ENCODE measurements at places on chromosomes 13 and 19.

DNA sequence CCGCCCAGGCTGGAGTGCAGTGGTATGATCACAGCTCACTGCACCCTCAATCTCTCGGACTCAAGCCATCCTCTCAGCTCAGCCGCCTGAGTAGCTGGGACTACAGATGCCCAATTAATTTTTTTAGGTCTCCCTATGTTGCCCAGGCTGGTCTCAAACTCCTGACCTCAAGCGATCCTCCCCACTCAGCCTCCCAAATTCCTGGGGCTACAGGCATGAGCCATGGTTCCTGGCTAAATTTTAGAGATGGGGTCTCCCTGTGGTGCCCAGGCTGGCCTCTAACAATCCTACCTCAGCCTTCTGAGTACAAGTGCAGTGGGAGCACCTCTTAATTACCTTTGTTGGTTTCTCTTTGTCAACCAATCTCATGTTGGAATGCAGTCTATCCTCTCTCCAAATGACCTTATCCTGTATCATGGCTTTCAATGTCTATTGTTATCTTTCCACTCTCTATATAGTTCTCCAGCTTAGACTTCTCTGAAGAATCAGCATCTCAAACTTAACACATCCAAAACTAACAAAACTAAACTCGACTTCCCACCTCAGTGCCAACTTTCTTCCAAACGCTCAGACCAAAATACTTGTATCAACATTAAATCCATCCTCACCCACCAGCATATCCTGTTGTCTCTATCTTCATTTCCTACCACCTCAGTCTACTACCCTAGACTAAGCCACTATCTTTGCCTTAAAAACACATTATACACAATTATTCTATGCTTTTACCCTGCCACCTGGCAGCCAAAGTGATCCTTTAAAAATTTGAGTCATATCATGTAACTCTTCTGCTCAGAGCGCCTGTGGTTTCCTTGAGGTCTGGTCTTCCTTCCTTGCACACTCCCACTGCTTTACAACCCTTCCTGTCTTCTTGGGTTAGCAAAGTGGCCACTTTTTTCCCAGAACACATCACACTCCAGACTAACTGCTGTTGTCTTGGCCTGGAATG is 6.7 kb downstream of the TPT1 start:
- DNase-seq: no peak

DNA sequence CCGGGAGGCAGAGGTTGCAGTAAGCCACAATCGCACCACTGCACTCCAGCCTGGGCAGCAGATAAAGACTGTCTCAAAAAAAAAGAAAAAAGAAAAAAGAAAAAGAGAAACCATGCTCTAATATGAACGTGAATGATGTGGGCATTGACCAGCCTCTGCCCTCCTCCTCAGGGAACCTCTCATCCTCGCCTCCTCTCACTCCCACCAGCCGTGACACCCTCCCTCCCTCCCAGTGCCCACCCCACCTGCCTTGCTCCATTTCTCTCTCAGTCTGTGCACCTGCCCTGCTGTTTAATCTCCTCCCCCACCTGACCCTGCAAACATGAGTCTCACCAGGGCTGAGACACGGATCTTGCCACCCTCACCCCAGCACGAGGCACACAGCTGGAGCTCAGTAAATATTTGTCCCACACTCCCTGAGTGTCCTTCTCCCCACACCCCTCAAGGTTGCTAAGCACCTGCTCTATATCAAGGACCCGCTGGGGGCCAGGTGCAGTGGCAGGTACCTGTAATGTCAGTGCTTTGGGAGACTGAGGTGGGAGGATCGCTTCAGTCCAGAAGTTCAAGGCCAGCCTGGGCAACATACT is 7.5 kb upstream of the BCAT2 start:
- no peak for DNase-seq

DNA sequence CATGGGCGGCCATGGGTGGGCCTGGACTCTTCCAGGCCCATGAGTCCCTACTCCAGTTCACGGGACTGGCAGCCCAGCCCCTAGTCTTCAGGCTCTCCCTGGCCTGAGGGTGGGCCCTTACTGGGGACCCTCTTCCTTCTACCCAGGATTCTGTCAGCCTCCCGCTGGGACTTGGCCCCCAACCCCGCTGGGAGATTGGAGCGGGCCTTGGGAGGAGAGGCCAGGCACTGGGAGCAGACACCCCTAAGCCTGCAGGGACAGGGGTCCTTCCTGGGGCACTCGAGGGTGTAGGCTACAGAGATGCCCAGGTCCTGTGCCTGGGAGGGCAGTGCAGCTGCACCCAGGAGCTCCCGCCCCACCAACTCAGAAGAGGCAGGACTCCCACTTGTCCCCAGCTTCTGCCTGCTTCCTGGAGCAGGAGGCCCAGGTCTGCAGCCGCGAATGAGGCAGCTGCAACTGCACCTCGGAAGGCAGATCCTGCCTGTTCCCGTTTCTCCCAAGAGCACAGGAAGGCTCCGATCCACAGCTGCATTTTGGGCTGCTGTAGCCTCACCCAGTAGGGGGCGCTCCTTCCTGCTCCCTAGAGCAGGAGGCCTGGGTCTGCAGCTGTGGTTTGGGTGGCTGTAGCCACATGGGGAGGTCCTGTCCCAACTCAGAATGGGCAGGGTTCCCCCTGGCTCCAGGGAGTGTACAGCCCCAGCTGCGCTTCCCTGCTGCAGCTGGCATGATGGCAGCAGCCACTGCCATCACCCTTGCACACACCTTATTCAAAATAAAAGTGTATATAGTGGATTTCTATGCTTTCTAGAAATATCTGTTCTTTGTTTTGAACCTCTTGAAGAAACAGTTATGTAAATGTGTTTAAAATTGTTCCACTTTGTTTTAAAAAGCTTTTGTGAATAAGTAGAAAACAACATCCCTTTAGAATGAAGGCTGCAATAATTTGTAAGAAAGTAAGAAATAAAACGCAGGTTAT is 46.8 kb downstream of the TEX26 start:
- no peak for DNase-seq

DNA sequence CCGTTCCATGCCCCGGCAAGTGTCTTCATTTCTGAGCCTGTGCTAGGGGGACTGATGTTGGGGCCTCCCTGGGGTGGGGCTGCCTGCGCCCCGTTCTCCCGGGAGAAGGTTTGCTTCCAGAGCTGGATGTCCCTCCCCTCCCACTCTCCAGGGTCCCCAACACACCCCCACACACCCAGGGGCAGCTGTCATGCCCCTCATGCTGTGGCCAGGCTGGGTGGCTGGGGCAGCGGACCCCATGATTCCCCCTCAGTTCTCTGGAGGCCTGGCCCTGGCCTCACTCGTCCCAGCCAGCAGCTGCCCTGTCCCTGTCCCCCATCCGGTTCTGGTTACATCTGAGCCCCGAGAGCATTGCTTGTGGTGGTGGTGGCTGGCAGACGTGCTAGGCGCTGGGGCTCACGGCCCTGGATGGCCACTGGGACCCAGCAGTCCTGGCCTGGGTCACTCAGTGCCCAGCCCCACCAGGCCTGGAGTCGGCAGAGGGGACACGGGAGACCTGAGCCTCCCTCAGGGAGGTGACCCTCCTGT is 184.8 kb downstream of the KDM4B start:
- no peak for DNase-seq

DNA sequence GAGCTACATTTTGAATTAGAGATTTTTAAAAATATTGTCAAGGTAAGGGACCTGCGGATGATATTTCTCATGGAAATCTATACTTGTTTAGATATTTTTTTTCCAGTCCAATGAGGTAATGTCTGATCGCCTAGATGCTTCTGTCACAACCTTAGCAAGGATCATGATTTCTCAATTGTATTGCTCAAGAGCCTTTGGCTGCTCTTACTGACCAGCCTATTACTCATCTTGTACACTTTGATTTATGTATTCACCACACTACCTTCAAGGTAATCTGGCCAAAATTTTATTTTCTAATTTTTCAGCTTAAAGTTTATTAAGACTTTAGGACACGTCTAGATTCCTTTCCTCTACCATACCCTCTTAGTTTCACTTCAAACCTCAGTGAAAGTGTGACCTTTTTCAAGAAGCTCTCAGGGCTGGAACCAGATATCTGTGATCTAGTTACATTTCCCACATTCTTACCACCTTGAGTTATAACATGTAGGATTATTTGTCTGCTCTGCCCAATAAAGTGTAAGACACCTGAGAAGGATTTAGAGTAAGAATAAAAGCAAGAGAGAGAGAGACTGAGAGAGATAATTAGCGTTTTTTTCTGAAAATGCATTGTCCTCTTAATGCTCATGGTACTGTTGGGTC is 197.1 kb downstream of the ITGBL1 start:
- DNase-seq: no peak

All from dorsolateral prefrontal cortex (tissue), 122 donors.